ENCODE measurements at places on chromosomes 13 and 19.

GRCh38 chr13:24718192-24718965 is 38.2 kb downstream of the ATP12A start:
- DNase-seq = no peak

DNA sequence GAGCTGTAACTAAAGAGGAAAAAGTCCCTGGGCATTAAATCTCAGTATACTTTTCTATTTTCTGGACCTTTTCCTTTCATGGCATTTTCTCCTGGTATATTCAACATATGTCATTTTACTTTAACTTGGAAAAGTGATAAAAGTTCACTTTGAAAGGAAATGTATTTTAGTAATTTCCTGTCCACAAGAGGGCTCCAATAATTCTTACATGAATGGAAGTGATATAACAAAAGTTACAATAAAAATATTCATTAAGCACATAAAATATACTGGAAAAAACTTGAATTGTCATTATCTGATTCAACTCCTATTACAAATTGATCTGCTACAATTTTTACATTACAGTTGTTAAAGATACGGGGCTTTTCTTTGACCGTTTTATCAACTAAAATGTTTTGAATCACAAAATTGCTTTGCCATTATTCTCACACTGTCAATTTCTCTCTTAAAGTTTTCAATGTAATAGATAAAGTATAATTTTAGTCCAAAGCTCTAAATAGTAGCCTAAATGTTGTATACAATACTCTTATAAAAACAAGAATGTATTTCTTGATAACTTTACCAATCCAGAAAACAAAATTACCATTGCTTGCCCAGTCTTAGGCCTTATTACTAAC is 4.9 kb downstream of the UBL3 start:
- no peak for DNase-seq

- DNase-seq = no peak
Observed at GRCh38 chr13:32224916-32225315, 90.2 kb downstream of the ZAR1L start.

DNA sequence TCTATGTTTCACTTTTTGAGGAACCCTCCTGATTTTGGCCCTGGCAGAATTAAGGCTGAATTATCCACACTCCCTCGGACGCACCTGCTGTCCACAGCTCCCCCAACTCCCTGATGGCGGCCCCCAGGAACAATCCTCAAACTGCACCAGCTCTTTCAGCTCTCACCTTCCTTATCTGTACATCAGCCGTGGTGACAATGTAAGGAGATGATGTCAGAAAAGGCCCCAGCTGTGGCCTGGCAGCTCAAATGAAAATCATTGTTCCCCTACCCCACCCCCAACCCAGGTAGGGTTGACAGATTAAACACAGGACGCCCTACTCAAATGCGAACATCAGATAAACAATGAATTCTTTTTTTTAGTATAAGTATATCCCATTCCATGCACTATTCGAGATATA is 35.0 kb upstream of the KLF2 start:
- no peak for DNase-seq

DNA sequence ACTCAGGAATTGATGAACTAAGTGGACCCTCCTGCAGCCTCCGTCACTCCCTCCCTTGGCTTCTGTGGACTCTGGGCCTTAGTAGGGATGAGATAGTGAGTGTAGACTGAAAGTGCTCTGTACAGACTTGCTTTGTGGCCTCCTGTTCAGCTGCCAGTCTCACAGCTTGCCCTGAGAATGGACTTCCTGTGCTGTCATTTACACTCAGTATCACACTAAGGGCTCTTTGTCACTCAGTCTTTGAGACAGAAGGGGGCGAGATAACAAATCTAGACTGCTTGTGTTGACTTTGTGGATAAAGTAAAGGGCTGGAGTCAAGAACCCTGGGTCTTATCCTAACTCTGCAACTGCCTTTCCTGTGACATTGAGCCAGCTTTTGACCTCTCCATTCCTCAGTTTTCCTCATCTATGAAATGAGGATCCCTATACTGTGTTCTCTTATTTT is 21.0 kb upstream of the SPRY2 start:
- no peak for DNase-seq

DNA sequence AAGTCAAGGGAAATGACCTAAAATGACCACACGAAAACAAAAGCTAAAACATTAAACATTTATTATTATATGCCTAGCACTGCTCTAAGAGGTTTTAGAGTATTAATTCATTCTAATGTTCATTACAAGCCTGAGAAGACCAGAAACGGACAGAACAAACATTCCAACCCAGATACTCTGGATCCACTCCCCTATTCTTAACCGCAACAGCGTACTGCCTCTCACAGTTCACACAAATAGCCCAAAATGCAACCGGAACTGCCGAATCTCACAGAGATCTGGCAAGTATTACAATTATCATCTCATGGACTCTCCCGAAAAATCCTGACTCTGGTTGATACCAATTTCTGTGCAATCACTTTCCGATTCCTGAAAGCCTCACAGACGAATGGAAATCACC is 1.4 kb downstream of the ZNF780B start:
- DNase-seq = no peak
